ENCODE measurements at places on chromosomes 13 and 19.

DNA sequence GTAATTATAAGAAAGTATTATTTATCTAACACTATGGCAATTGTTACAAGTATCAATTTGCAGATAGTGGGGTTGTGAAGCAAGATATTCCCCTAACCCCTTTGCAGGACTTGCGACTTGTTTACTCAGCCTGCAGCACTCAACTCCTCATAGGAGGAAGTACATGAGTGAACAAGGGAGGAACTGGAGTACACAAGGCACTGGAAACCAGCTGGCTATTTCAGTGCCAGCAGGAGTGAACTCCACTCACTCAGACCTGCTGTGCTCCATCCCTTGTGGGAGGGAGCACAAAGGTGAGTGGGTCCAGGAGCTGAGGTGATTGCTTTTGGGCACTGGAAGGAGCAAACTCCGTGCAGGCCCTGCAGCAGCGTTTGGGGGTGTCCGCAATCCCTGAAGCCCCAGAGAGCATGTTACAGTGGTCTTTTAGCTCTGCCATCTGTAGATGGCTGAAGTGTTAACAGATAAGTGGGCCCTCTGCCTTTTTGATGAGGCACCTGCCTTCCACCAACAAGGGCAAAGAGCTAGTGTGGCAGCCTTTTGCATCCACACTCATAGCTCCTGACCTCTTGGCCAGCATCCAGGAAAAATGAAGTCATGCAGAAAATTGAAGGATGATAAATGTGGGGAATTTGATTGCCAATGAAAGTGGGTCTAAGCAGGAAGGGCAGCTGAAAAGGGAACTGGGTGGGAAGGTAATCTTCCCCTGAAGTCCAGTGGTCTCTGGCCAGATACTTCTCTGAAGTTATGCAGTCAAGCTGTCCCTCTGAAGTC is 802.2 kb upstream of the MIR17HG start:
- DNase-seq = no peak

DNA sequence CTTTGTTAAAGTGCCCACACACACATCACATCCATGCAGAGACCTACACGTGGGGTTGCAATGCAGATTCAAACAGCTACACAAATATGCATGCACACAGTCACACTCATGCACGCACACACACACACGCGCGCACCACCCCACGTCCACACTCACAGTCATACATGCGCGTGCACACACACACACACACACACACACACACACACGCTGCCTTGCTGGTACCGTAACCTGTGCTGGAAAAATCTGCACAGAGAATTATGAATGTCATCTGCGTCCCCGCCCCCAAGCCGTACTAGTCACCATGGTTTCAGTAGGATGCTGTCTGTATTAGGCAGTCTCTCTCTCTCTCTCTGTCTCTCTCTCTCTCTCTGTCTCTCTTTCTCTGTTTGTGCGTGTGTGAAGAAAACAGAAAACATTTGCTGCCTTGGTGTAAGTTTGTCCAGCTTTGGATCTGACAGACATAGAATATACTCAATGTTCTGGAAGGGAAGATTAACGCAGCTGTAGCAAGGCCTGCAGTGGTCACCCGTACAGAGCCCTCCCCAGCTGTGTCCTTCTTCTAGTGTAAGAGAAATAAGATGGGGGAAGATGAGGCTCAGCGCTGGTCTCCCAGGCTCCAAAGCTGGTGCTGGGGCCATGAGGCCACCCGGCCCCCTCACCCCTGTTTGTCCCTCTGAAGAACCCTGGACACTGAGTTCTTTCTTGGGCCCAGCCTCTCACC is 26.4 kb upstream of the DPP9 start:
- no peak for DNase-seq

DNA sequence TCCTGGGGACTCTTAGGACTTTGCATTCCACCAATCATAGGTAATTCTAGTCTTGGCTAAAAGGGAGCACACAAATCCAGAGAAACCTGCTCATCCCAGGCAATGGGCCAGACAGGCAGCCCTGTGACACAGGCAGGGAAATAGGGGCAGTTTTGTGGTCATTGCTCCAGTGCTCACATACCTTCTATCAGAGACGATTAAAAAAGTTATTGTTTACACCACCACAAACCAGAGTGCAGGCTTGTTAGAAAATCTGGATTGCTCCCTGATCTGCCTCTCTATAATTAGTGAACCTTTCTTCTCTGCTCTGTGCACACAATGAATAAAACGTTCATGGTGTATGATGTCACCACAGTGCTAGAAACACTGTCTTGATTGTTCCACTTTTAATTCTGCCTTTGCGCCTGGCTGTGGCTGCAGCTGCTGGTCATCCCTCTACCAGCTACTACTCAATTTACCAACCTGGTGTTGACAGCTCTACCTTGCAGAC is 121.6 kb upstream of the SPATA13 start:
- DNase-seq = peak; percentile 77

DNA sequence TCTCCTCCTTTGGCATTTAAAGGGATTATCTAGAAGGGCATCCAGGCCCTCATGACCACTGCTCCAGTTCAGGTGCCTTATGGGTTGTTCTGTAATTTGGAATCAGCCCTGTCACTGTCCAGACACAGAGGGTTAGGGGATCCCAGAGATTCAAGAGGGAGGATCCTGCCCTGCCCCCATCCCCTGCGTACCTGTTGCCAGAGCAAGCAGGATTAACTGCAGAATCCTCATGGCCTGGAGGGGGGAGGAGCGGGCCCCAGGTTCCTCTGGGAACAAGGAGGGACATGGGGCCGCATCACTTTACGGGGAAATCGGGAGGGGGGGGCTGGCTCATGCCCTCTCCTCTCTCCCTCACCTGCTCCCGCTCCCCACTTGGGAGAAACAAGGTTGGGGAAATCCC is 1.0 kb downstream of the KLK11 start:
- no peak for DNase-seq

- DNase-seq = no peak
Observed at GRCh38 chr13:78604782-78605611, 1.6 kb upstream of the POU4F1 start.
